ENCODE measurements at places on chromosomes 4 and X.

- DNase-seq, result no peak
Measured at GRCh38 chrX:68894513-68895340, 65.9 kb downstream of the EFNB1 start.

DNA sequence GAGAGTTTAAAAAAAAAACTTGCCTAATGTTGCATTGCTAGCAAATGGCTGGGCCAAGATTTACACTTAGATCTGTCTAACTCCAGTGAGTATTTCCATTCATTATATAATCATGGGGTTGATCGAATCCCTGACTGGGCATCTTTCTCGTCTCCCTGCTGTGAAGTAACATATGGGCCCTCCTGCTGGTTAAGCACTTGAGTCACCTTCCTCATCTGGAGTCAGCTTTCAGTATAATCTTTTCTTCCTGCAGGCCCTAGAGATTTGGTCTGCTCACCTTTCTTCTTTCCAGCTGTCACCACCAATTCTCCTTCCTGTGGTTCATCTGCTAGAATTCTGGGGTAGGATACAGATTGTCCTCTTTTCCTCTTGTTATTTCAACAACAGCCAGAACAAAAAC, 41.6 kb downstream of the TIGD2 start:
- DNase-seq, result no peak

DNA sequence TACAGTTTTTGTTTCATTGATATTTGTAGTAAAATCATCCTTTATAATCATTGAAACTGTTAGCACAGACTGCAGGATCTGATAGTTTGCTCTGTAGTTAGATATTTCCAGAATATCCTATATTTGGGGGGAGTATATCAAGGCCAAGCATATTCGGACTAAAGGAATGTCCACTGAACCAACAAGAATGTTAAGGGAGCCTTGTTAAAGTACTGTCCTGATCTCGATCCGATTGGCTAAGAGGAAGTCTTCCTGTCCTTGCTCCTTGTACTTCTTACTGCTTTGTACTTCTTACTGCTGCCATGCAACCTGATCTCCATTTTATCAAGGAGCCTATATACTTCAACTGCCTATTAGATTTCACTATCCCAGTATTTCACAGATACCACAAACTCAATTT, 449.3 kb downstream of the RPA4 start:
- no peak for DNase-seq

DNA sequence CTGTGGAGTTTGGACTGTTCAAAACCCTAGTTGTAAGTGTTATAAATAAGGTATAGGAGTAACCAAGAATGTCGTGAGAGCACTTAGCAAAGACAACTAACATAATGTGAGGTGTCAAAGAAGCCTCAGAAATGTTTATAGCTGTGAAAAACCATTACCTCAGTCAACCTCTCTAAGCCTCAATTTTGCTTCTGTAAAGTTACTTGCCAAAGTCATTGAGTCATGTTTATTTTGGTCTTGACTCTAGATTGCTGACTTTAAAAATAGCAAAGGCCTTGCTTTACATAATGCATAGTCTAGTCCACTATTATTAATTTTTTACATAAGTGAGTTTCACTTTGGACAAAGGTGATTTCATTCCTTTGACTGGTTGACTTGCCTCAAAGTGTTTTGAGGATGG, 257.6 kb upstream of the CXXC4 start:
- DNase-seq, result no peak

GRCh38 chrX:130539721-130540321, 138.0 kb downstream of the RBMX2 start:
- no peak for DNase-seq
